ENCODE measurements at places on chromosomes 12 and 14.

- DNase-seq: no peak
Observed at GRCh38 chr12:6469092-6469491, 1.4 kb downstream of the VAMP1 start.

GRCh38 chr12:46470036-46470627 lies 97.6 kb upstream of the SLC38A2 start:
- DNase-seq: no peak

GRCh38 chr12:28603801-28604200 lies 413.5 kb downstream of the CCDC91 start:
- no peak for DNase-seq

- no peak for DNase-seq
Observed at GRCh38 chr12:115481141-115481540, 796.4 kb downstream of the MED13L start.

DNA sequence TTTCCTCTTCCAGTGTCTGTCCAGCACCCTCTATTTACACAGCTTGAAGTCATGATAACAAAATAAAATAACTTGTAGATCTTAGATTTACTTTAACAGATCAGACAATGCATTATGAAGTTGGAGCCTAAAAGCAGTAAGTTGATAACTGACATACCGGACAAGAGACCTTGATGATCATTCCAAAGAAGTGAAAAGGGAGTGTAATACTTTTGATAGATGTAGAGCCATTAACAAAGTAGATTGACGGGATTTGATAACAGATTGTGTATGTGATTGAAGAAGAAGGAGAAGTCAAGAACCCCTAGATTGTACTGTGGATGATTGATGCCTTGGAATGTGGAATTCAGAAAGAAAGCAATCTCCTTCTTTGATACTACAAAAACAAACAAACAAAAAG lies 403.8 kb upstream of the MGAT4C start:
- DNase-seq: no peak

DNA sequence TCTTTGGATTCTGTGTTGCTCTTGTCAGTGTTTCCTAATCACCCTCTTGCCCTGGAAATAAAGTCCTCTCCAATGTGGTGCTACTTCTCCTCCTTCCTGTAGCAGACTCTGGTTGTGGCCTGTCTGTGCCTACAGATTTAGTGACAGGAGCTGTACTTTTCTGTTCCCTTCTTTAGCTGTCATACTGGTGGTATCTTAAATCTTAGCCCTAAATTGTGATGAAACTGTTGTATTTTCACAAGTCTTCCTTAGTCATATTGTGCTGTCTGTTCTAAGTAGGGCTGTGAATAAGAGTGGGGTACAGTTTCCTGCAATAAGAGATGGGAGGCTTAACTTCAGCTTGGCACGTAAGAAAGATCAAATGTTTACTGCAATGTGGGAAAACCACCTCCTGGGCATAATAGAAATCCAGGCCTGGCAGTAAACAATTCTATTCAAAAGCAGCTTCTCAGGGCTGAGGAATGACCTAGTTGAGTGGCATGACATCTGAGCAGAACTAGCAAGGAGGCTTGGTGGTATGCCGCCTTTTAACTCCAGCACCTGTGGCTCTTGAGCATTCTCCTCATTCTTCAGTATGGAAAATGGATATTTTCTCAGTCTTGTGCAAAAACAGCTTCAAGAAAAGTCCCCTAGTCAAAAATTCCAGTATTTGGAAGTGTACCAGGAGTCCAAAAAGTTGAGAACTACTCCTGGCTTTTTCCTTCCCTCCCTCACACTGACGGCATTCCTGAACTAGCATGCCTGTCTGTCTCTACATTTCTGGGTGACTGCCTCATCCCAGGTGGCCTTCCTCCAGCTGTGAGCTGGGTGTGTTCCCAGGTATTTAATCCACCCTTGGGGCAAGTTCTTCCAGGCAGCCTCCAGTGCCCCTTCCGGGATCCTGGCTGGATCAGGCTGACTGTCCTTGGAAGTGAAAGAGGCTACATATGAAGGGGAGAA lies 19.5 kb downstream of the ANO6 start:
- DNase-seq: no peak

DNA sequence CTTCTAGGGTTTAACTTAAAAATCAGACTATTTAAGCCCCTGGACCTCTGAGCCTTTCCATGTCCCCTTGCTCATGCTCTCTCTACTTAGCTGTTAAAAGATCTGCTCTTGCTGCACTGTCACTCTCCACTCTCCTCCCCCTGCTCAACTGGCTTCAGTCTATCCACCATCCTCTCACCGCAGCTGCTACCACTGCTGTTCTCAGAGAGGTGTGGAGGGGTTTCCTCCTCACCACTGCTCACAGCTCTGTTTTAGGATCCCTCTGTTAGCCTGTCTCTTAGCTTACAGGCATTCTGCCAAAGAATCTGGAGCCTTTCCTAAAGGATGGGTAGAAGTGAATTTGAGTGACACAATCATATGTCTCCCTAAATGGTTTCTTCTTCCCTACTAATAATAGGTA lies 43.7 kb upstream of the ATP2B1 start:
- no peak for DNase-seq

- DNase-seq: no peak
Observed at GRCh38 chr14:89349171-89350008, 67.6 kb downstream of the FOXN3 start.

GRCh38 chr12:131990066-131990979 lies 40.6 kb downstream of the EP400 start:
- DNase-seq: no peak

DNA sequence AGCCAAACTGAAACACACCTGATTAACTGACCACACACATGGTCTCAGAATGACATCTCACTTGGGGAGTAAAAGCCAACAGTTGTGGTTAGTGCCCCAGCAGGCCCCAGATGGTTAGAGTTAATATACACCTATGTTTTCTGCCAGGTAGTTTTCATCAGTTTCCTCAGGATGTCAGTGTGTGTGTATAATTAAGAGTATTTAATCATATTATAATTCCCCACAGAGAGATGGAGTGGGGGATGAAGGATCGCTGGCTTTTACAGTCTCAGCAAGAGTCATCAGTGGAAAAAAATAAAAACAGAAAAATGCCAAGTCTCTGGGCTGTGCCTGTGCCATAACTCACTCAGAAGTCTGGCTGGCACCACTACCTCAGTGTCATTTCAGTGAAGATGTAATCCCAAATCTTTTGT lies 412.5 kb downstream of the ZFP36L1 start:
- DNase-seq: no peak

GRCh38 chr12:54058128-54058768 lies 4.6 kb downstream of the HOXC4 start:
- DNase-seq: no peak

- no peak for DNase-seq
Observed at GRCh38 chr12:81499809-81500208, 259.3 kb downstream of the PPFIA2 start.

DNA sequence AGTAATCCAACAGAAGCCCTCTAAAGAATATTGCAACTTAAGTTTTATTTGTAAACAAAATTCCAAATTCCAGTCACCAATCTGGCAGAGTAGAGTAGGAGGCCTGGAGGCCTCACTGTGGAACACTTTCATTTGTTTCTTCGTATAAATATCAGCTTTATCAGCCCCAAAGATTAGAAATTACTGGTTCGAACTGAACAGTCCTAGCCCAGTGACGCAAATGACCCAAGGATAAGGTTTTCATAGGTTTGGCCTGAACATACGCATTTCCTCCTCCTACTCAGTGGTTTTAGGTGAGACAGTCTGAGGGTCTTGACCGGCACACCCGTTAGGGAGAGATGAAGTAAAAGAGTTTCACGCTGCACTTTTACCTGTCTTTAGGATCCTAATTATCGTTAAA lies 1.7 kb downstream of the CDC42BPB start:
- no peak for DNase-seq

GRCh38 chr14:28773861-28774691 lies 7.5 kb downstream of the FOXG1 start:
- no peak for DNase-seq

- DNase-seq: no peak
Observed at GRCh38 chr12:857611-858010, 91.9 kb downstream of the RAD52 start.

GRCh38 chr14:59483363-59483762 lies 845 bp downstream of the L3HYPDH start:
- no peak for DNase-seq

- no peak for DNase-seq
Observed at GRCh38 chr14:93156693-93157369, 27.9 kb downstream of the MOAP1 start.

DNA sequence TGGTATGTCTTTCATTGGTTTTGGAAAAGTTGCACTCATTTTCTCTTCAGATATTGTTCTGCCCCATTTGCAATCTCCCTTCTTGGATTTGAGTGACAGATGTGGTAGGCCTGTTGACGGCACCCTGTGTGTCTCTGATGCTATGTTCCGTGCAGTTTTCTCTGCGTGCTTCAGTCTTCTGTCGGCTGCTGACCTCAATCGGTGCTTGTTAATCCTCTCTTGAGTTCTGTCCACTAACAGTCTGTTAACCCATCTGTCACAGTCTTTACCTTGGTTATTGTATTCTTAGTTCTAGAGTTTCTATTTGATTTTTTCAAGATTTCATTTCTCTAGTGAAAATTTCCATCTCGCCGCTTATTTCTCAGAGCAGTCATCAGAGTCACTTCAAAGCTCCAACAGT lies 20.7 kb upstream of the PLD4 start:
- no peak for DNase-seq

DNA sequence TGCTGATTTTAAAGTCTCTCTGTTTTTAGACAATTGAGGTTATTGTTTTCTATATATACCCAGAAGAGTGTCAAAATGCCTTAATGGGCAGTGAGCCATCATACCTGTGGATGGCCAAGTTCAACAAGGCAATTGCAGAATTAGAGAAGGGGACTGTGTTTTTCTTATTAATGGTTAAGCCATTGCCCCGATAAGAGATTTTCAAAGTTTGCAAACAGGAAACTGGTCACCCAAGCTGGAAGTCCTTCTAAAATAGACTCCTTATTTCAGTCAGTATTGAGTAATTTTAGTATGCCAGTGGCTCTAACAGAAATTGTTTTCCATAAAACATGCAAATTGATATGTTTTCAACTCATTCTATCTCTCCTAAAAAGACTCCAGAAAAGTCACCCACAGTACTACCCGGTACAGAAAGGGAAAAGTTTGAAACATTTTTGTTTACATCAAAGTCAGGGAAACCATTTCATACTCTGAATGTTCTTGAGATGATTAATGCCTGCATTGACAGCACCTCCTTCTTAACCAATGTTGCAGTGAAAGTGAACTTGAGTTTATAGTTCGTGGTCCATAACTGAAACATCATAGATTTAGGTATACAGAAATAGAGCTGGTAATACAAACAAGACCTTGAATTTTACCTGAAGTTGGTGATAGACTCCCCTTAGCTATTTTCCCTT lies 191.1 kb downstream of the TMX1 start:
- no peak for DNase-seq

GRCh38 chr12:53752192-53752601 lies 418 bp upstream of the CISTR start:
- no peak for DNase-seq

- no peak for DNase-seq
Observed at GRCh38 chr12:58701536-58701935, 218.8 kb downstream of the LRIG3 start.

- DNase-seq: no peak
Observed at GRCh38 chr12:65306366-65307168, 28.1 kb downstream of the MSRB3 start.

- no peak for DNase-seq
Observed at GRCh38 chr12:46384451-46385309, 12.1 kb upstream of the SLC38A2 start.

GRCh38 chr12:29278673-29279420 lies 102.1 kb downstream of the ERGIC2 start:
- no peak for DNase-seq

DNA sequence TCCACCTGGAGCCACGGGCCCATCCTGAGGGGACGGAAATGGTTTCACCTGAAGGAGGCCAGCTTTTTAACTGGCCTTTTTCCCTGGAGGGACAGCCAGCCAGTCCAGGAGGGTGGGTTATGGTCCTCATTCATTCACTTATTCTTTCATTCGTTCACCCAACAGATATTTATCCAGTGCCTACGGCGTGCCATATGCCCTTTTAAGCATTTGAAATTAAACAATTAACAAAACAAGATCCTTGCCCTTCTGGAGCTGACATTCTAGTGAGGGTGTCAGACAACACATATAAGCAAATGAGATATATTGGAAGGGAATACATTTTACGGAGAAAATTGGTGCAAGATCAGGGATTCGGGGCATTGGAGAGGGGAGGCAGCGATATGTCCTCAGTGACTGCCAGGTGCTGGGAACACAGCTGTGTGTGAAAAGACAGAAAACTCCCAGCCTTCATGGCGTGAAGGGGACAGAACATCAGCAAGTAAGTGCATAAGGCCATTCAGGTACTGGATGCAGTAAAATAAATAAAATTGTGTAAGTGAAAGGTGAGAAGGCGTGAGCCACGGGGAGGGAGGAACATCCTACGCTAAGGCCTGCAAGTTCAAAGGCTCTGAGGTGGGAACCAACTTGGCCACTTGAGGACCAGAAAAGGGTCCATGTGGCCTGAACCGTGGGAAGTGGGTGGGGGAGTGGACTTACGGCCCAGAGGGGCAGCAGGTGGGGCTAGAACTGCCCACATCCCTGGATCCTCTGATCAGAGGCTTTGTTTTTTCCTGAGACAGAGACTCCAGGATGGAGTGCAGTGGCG lies 684 bp upstream of the ABCB9 start:
- DNase-seq: no peak

- DNase-seq: no peak
Observed at GRCh38 chr14:103007555-103007954, 49.8 kb downstream of the CDC42BPB start.

Measured in stimulated activated CD8-positive, alpha-beta memory T cell treated with anti-CD3 and anti-CD28 coated beads, Interleukin-7, amount 100 ng/mL, for 24 hours (primary cell).